NCI-H1105 (cell line): ENCODE measurements at places on chromosomes 6 and 20.

- DNase-seq, result no peak
Observed at GRCh38 chr6:145375502-145375901, 359.8 kb downstream of the EPM2A start.

GRCh38 chr6:6725468-6726209, 137.1 kb downstream of the LY86 start:
- DNase-seq, result no peak

DNA sequence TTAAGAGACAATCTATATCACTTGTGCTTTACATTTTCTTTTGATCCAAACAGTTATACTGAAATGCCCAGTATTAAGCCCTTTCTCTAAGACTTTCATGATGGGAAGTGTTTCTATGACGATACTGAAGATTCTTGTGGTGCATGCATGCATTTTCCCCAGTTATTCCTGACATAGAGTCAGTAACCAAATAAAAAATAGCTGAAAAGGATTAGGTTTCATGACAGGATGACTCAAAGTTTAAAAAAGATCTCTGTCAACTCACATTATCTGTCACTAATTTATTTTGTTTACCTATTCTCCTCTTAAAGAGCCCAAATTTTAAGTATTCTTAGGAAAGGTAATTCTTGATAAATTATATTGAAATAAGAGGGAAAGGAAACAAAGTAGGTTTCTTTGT, 98.4 kb downstream of the SESN1 start:
- no peak for DNase-seq

- no peak for DNase-seq
Observed at GRCh38 chr20:34041226-34041625, 47.5 kb downstream of the RALY start.

GRCh38 chr20:32281711-32282110, 4.3 kb downstream of the KIF3B start:
- DNase-seq, result no peak

DNA sequence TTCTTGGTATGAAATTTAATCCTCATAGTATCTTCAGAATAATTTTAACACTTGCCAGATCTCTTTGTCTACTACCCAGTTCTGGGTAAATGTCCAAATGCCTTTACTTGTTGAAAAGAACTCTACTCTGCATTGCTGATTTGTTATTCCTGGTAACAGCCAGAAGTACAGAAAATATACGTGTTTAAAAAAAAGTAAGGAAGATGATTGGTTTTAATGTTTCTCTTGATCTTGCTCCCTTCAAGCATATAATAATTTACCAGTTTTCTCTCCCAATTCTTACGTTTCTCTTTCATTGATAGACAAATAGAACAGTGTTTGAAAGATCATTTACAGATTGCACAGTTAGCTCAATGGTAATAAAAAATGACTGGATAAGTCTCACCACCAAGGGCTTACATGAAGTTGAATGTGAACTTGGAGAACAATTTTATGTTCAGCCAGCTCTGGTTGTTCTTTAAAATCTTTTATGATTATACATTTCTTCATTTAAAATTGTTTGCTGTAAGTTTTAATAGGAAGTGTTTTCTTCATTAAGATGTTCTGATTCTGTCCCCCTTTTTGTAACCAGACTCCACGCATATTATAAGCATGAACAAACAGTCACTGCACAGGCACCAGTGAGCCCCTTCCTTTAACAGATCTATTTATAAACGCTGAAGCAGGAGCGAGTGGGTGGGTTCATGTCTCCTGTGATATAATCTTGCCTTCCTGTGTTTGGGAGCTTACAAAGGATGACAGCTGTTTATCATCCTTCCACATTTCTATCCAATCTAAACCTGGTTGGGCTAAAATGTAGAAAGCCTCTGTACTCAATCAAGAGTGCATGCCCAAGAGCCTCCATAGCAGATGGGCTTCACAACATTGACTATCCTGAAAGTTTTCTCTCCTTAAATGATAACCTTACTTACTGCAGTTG, 299.5 kb downstream of the PRL start:
- DNase-seq, result no peak

DNA sequence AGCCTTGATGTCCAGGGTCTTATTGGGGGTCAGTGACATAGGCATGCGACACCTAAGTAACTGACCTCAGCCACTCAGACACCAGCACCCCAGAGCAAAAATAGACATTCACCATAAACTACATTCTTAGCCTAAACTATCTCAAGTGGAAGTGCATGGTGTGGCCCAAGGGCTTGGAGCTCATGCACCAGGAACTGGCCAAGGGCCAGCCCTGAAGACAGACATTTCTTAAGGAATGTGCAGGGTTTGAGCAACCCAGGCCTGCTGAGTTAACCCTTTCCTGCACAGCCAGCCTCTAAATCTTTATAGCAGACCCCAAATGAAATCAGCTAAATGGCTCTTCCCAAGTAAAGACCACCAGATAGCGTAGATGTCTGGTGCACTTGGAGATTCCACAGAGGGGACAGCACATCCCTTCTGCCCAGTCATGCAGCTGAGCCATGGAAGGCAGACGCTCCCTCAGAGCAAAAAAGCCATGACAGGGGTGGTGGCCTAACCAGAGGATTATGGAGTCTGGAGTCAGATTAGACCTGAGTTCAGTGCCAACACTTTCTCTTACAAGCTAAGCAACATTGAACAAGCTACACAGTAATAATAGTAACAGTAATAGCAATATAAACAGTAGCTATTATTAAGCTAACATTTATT, 222.6 kb downstream of the ZMYND8 start:
- no peak for DNase-seq

DNA sequence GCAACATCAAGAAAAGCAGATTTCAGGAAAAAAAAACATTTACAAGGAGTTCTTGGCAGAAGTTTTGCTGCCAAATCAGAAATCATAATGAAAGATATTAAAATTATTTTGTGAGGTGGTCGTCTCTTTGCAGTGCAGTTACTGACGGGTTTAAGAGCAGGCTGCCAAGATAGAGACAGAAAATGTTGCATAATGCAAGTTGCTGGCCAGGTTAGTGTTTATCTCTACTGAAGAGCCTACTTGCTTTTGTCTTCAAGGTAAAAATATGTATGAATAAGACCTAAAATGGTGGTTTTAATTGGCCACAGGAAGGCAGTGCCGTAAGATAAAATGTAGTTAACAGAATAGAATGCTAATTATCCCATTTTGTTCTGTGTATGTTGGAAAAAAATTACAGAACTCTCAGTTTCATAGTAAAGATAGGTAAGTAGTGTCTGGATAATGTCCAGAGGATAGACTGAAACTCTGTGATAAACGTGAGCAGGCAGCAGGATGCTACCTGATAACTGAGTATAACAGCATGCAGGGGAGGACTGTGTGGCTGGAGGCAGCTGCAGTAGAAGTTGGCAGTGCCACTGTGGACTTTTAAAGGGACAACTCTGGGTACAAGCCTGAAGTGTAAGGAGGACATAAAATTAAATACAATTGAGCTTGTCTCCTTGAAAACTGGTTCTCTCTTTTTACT, 13.9 kb downstream of the FOXO3 start:
- no peak for DNase-seq

DNA sequence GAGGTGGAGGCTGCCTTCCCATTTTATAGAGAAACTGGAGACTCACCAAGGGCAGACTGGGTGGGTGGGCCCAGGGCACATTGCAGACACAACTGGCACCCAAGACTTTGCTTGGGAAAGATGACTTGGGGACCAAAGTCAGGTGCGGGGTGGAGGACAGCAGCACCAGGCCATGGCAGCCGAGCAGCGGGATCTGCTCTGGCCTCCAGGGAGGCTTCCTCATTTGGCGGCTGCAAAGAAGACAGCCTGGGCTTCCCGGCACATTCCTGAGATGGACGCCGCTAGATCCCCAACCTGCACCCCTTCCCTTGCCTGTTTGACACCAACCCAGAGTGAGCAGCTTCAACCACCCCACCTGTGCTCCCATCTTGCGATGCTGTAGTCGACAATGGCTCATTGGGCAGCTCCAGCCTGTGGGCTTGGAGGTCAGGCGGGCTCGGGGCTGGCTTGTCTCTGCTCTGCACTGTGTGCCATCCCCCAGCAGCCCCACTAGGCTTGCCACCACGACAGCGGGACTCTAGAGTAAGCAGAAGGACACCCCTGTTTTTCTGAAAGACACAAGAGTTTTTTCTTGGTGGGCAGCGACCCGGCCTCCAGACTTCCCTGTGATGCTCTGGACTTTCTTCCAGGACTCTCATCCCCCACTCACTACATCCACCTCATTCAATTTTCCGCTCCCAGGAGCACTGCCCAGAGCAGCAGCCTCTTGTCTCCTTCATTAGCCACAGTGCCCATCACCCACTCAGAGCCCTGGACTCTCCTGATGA, 184.9 kb upstream of the CST7 start:
- no peak for DNase-seq

DNA sequence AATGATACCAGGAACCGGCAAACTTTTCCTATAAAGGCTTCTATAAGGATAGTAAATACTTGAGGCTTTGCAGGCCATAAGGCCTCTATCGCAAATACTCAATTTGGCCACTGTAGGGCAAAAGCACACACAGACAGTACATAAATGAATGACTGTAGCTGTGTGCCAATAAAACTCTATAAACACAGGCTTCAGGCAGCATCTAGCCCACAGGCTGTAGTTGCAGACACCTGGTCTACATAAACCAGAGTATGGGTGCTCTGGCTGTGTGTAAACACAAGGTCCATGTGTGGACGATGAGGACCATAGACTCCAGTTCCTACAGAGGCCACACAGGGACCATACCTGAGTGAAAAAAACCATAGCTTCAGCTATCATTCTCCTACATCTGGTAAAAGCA, 52.2 kb downstream of the ZMYND8 start:
- no peak for DNase-seq

DNA sequence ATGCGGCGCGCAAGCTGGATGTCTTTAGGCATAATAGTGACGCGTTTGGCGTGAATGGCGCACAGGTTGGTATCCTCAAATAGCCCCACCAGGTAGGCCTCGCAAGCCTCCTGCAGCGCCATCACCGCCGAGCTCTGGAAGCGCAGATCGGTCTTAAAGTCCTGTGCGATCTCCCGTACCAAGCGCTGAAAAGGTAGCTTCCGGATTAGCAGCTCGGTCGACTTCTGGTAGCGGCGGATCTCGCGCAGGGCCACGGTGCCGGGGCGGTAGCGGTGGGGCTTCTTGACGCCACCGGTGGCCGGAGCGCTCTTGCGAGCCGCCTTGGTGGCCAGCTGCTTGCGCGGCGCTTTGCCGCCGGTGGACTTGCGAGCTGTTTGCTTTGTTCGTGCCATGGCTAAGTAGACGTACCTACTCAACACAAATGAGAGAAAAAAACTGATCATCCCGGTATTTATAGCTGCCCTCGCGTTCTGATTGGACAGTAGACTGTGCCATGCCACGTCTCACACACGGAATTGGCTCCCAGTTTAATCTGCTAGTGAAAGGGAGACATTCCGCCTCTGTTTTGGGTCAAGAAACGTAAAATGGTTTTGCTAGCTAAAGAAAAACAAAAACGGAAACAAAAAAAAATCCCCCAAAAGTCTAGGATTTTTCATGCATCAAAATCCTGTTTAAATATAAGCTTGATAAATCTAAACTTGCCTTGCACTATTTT, 40.1 kb downstream of the OR2B2 start:
- DNase-seq, result peak; percentile 75

- DNase-seq, result no peak
Observed at GRCh38 chr6:144835322-144835973, 550.3 kb downstream of the UTRN start.

- no peak for DNase-seq
Observed at GRCh38 chr6:27759930-27760329, 152.3 kb downstream of the OR2B2 start.

GRCh38 chr6:71406865-71407860, 118.6 kb downstream of the OGFRL1 start:
- DNase-seq, result no peak

DNA sequence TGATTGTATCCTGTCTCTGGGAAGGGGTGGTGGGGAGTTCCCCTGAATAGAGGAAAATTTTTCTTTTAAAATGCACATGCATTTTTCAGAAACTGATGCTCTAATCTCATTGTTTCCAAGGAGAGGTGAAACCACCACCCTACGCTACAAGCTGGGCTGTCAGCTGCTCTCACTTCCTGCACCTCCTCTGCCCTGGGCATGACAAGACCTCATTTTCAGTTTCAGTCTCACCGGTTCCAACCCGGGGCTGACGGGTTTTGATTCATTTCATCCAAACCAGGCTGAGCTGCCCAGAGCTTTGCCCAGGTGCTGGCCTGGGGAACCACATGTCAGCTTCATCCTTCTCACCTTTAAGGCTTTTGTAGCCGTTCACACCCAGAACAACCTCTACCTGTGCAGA, 99.7 kb downstream of the EYA2 start:
- DNase-seq, result no peak
